Hindlimb muscle (tissue), 1 donor: ENCODE measurements at places on chromosomes 5 and 9. TPM values are rescaled to one million over a fixed set of nuclear protein-coding genes. Genes with fewer than 3 reads are reported as not detected.

The GABRA6 gene
- not detected for polyA plus RNA-seq

DNA sequence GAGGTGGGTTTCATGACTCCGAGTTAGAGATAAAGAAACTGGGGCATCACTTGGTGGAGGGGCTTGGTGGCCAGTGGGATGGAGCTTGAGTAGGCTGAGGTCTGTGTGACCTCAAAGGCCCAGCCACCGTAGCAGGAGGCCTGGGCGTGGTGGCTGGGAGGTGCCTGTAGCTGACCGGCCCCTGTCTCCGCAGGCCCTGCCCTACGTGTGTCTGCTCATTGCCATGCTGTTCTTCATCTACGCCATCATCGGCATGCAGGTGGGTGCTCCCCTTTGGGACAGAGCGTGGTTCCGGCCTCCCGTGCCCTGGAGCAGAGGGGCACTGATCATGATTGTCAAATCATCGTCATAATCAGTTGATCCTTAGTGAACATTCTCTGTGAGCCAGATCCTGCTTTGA, 196.2 kb downstream of the CACNA1B start:
- no peak for DNase-seq

GRCh38 chr5:158159621-158160020, 300.7 kb upstream of the CLINT1 start:
- DNase-seq: no peak

DNA sequence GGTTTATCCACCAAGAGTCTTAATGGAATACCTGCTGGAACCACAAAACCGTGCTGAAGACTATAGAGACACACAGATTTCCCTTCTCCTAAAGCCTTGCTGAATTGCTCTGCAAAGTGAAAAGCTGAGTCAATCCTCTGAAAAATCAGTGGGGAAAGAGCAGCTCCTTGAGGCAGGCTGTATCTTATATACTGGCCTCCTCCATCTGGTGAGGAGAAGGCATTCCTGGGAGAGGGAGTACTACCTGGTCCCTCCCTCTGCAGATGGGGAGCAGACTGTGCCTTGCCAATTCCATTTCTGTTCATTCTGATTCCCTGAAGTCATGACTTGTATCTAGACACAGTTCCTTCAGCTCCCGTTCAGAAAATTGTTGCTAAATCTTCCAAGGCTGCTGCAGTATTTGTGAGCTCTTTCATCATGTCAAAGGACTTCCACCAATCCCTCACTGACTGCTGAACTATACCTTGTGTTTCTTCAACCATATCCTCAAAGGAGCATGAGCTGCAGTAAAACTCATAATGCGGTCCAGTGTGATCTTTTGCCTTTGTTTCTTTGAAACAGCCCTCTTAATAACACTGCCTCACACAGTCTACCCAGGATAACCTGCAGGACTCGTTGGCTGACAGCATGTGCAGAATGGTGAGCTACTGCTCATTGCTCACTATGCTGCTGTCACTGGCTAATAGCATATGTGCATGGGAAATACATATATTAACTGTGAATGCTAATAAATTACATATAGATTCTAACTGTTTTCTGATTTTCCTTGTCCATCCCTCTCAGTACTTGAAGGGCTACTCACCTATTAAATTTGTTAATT, 84.5 kb downstream of the FOXD1 start:
- no peak for DNase-seq

DNA sequence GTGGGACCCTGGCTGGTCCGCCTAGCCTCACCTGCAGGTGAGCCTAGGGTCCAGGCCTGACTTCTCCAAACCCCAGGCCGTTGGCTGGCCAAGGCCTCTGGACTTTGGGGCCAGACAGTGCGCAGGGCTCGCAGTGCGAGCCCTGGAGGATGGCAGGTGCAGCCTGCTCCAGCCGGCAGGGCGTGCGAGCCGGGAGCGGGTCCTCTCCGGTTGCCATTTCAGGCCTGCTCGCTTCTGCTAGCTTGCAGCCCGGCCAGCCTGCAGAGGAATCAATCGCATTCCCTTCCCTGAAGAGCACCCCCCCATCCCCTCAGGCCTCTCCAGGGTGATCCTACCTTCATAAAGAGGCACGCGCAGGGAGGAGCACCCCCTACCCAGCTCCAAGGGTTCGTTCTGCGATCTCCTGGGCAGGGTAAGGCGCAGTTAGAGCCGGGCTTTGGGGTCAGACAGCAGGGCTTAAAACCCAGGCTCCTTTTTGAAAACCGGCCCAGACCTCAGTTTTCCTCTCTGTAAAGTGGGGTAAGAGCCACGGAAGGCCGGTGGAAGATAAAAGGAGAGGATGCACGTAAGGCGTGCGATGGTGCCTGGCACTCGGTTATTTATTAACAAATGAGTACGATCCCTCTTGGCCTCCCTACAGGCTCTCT, 6.2 kb downstream of the BARHL1 start:
- DNase-seq: no peak

The PCDHA3 gene
- polyA plus RNA-seq: 0.18 TPM

DNA sequence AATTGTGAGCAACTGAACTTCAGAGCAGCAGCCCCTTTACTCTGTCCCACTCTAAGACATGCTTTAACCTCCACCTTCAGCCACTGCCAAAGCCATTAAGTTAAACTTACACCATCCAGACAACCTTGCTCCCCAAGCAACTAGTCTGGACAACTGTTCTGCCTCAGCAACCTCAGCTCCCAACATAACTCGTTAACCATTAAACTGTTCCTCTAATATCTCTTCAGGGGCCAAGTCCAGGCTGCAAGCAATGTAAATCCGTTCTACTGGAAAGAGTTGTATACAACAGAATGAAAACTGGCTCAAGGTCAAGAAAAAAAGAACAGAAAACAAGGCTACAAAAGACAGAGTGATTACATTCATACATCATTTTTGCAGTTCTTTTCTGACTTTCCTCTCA, 131.7 kb upstream of the TARS1 start:
- DNase-seq: no peak

The TESK1 gene
- polyA plus RNA-seq: 51.2 TPM

DNA sequence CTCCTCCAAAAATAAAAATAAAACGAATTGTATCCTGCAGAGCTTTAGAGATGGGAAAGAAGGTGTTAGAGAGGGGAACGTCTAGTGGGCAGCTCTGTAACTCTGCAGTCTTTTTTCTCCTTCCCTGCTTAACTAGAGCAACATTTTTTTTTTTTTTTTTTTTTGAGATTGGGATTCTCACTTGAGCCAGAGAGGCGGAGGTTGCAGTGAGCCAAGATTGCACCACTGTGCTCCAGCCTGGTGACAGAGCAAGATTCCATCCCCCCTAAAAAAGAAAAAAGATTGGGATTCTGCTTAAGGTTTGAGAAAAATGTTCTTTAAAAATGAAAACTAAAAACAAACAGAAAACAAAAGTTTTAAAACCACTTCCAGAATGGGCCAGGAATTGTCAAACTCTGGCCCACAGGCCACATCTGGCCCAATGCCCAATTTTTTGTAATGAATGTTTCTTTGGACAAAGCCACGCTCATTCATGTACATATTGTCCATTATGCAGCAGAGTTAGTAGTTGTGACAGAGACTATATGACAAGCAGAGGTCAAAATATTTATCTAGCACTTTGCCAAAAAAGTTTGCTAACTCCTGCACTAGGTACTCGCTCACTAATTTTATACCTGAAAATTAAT, 98.5 kb downstream of the ZCCHC7 start:
- DNase-seq: peak; percentile 6
